Psoas muscle (tissue), 8 donors: ENCODE measurements at places on chromosomes 2 and 18.

DNA sequence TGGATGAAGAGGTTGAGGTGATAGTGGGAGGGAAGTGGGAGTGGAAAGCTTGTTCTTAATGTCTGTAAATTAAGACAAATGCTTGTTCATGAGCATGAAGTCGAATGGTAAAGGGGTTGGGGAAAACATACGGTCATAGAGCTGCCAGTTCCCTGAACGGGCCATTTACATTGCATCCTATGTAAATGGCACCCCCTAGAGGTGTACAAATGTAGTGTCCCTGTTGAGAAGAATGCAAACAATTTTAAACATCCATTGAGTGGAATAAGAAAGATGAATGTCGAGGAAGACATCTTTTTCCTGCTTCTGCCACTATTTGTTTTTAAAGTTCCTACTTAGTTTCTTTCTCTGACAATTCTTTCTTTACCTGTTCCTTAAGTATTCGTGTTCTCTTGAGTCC lies 155.7 kb downstream of the RDH14 start:
- no peak for DNase-seq

DNA sequence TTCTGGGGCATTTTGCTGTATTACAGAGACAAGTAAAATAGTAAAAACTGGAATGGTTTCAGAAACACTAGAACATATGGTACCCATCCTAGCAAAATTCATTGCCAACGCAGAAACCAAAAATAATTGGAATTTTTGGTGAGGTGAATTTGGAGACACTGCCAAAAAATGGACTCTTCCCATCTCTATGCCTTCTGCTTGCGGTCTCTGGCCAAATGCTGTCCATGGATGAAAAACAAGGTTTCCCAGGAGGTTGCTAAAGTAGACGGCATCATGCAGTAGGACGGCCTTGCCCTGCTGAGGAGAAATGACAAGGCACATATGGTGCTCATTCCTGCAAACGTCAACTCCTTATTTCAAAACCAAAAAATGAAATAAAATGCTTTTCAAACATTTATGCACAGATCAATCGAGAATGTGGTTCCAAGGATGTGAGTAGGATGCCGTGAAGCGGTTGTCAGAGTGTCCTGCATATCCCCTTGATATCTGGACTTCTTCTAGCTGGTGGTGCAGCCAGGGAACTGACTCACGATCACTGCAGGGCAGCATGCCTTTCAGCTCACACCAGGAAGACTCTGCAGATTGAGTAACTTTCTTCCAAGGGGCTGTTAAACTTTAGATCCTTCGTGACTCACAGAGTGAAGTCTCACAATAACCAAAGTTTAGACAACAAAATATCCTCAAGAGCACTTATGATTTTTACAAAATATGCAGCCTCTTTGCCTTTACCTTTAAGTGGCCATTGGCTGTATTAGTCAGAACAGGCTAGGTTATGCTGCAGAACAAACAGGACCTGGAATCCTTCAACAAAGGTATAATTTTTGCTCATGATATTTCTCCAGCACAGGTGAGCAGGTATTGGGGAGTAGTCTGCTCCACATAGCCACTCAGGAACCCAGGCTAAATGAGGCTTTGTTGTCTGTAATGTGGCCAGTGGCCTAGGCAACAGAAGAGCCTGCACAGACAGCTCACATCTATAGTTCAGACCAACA lies 149.4 kb upstream of the NDUFV2 start:
- no peak for DNase-seq

DNA sequence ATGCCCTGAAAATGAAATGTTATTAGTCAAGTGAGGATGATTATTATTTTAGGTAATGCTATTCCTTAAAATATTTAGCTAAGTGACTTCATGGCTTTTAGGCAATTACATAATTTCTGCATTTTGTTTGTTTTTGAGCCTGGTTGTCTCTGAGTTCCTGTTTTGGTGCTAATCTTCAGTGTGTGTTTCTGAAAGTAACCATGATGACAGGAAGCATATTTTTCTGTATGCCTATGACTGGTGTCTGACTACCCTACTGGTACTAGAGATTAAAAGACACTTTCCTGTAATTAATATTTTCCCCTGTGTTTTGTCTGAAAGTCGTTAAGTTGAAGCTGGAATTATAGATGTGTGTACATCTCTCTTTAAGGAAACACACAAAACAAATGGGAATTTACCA lies 295.0 kb upstream of the SPRED2 start:
- no peak for DNase-seq

- no peak for DNase-seq
Observed at GRCh38 chr2:12168791-12169388, 422.5 kb downstream of the LPIN1 start.

GRCh38 chr18:49225160-49225559 lies 235.3 kb downstream of the DYM start:
- DNase-seq = no peak

- no peak for DNase-seq
Observed at GRCh38 chr2:175036582-175037018, 31.4 kb upstream of the CHN1 start.

GRCh38 chr2:197793456-197793855 lies 8.3 kb upstream of the BOLL start:
- DNase-seq = no peak

DNA sequence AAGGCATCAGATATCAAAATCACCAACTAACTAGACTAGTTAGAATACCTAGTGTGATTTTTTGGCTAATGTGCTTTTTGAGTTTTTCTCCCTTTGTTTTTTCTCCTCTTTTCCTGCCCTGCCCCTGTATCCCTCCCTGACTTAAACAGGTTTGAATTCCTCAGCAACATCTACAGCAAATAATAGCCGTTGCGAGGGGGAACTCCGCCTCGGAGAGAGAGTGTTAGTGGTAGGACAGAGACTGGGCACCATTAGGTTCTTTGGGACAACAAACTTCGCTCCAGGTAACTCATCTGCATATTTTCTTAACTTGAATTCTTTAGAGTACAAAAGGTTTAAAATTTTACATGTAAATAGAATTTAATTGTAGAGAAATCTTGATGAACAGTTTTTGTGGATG lies 45.0 kb downstream of the CLIP4 start:
- no peak for DNase-seq
